Mesothelial cell of epicardium (in vitro differentiated cells): ENCODE measurements at places on chromosomes 3 and 15. TPM values are rescaled to one million over a fixed set of nuclear protein-coding genes. Genes with fewer than 3 reads are reported as not detected.

The MOBP gene
- not detected in 3 replicates for total RNA-seq

The GPR149 gene
- not detected in 3 replicates for total RNA-seq

The CFAP91 gene
- 7.1 to 10.9 TPM (median 8.7 TPM) in 3 replicates for total RNA-seq

The PCSK6 gene
- 3.7 to 4.5 TPM (median 3.7 TPM) in 3 replicates for total RNA-seq

The GPR156 gene
- 11.4 to 11.8 TPM (median 11.7 TPM) in 3 replicates for total RNA-seq

DNA sequence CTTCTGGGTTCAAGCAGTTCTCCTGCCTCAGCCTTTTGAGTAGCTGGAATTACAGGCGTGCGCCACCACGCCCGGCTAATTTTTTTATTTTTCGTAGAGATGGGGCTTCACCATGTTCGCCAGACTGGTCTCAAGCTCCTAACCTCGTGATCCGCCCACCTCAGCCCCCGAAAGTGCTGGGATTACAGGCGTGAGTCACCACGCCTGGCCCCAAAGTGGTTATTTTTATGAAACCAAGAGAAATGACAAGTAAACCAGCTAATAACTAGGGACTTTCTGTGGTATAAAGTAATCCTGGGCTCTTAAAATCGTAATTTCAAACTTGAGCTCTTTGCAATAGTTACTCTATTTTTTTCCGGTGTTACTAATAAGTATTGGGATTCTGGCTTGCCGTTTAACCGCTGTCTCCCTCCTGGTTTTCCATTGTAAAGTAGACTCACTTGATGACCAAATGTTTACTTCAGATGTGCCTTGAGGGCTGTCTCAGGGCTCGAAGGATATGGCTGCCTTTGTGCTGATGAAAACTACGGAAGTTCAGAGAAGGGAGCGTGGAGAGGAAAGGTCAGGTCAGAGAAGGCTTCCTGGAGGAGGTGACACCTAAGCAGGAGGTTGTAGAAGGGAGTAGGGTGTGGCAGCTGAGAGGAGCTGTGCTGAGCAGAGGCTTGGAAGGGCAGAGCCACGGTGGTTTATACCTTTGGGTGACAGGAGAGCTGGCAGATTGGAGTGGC lies 4.2 kb downstream of the ZSCAN2 start:
- DNase-seq = no peak

GRCh38 chr3:8767667-8768363 lies 1.6 kb downstream of the OXTR start:
- no peak for DNase-seq

DNA sequence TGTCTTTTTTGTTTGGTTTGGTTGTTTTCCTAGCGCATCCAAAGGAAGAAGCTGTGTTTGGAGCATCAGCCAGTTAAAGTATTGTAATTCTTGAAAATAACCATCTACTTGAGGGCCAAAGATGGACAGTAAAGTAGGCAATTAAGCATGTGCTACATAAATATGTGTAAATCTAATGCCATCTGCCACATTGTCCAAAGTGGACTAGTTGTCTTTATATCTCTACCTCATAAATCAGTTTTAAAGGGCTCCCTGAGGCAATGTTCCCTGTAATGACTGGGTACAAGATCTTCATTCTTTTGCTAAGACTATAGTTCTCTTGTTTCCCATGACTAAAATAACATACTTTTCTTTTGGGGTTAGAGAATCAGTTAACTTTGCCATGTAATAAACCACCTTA lies 460.0 kb upstream of the RARB start:
- no peak for DNase-seq

DNA sequence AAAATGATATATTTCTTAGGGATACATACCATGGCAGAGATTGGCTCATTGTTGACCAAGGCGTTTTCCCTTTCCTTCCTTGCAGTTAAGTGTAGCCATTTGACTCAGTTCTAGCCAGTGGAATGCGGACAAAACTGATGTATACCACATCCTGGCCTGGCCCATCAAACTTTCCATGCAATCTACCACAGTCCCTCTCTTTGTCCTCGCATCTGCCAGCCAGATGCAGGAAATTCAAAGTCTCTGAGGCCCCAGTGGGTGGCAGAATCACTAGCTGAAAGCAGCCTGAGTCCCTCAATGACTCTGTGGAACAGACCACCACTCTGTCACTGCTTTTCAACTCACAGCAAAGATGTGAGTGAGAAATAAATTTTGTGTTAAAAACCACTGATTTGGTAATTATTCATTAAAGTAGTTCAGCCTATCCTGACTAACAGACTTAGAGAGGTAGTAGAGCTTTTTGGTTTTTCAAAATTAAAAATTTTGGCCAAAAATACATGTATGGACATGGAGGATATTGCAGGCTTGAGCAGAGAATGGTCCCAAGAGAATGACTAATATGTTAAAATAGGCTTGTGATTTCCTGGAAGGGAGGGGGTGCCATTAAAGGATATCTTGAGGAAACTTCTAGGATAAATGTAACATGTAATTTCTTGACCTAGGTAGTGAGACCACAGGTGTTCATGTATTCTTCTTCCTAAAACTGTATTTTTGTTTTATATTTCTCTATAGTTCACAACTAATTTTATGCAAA lies 10.9 kb downstream of the LRRFIP2 start:
- DNase-seq = no peak

GRCh38 chr15:75159244-75159643 lies 42.4 kb upstream of the C15orf39 start:
- DNase-seq = no peak

DNA sequence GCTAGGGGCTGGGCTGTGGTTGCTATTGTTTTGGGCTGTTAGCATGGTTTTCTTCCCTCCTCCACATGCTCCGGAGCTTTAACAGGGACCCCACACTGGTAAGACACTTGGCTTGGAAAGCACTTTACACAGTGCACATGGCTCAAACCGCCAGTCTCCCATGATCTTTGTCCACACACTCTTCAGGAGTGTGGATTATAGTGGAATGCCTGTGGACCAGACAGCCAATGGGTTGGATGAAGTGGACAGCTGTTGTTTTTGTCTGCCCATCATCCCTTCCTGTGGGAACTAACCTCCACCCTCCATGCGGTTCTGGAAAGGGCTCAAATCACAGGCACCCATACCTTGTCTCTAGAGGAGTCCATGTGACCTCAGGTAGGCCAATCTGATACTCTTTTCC lies 10.0 kb downstream of the PAQR9 start:
- no peak for DNase-seq

GRCh38 chr3:60427109-60427508 lies 824.1 kb downstream of the FHIT start:
- no peak for DNase-seq

- no peak for DNase-seq
These were observed 70.0 kb downstream of the PGPEP1L start for GRCh38 chr15:98937413-98938104.

GRCh38 chr15:71891026-71891425 lies 80.7 kb downstream of the NR2E3 start:
- no peak for DNase-seq

- no peak for DNase-seq
These were observed 49.9 kb downstream of the KLF13 start for GRCh38 chr15:31376511-31376910.

GRCh38 chr3:117728226-117728625 lies 1018.6 kb downstream of the TUSC7 start:
- no peak for DNase-seq

- no peak for DNase-seq
These were observed 29.0 kb downstream of the MFN1 start for GRCh38 chr3:179376474-179376873.

GRCh38 chr15:87764461-87765240 lies 491.9 kb downstream of the NTRK3 start:
- DNase-seq = no peak

DNA sequence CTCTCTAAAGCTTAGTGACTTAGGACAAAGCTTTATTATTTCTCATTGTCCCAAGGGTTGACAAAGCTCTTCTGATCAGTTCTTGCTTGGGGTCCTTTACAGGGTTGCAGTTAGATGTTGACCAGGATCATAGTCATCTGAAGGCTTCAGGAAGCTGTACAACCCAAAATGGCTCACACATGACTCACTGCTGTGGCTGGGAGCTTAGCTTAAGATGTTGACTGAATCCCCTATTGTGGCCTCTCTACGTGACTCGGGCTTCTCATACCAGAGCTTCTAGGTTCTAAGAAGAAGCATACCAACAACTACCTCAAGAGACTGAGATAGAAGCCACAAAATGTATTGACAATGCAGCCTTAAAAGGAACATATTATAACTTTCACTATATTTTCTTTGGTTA lies 569.6 kb upstream of the ROBO2 start:
- DNase-seq = no peak

GRCh38 chr3:189342811-189343210 lies 171.0 kb downstream of the TPRG1 start:
- DNase-seq = no peak

- no peak for DNase-seq
These were observed 8.9 kb downstream of the RNF7 start for GRCh38 chr3:141746962-141747361.
